ENCODE measurements at places on chromosomes 2 and 18.

DNA sequence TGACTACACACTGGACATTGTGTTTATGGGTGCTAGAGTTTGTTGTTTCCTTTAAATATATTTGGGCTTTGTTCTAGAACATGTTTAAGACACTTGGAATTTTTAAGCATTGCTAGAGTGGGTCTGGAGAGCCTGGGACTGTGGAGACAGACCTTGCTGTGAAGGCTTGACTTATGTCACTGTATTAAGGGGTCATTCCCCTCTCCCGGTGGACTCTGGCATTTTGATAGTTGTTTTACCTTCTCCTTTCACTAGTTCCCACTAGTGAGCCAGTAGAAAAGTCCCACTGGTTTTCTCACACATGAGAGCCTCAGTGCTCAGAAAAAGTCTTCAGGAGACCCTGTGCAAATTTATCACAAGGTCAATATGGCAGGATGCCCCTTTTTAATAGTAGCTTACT lies 18.6 kb downstream of the ADNP2 start:
- DNase-seq = no peak

DNA sequence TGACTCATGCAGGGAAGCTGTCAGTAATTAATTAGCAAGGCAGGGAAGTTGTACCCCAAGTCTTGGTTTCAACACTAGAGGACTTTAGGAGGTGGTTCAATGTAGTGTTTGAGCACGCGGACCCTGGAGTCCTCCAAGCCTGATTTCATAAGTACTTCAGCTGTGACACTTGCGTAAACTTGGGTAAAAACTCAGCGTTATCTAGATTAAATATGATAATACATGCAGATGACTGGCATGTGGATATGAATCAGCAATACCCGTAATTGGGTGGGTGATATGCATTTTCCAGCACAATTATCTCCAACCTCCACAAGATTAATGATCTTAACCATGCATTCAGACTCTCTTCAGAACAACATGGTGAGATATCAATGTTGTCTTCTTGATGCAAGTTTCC lies 5.2 kb downstream of the UGT1A7 start:
- DNase-seq = no peak

GRCh38 chr18:72456802-72457201 lies 87.3 kb downstream of the CBLN2 start:
- DNase-seq = no peak

DNA sequence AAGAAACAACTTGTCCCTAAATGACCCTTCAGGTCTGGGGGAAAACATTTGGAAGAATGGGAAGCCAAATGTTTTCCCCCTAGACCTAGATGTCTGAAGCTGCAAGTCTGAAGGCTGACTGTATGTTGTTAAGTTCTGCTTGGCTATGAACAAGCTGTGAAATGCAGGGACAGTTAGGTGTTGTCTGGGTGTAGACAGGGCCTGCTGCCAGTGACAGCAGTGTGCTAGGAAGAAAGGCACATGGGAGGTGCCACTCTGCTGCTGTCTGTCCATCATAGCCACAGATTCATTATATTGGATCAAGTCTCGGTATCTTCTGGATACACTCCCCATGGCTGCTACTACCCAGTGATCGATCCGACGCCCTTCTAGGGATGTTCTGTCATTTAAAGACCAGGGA lies 265.9 kb upstream of the PXDN start:
- peak; percentile 60 for DNase-seq

- DNase-seq = no peak
These were observed 638.0 kb upstream of the ZEB2 start for GRCh38 chr2:145157741-145158591.

- DNase-seq = no peak
These were observed 181.6 kb downstream of the CELF4 start for GRCh38 chr18:37383846-37384595.

DNA sequence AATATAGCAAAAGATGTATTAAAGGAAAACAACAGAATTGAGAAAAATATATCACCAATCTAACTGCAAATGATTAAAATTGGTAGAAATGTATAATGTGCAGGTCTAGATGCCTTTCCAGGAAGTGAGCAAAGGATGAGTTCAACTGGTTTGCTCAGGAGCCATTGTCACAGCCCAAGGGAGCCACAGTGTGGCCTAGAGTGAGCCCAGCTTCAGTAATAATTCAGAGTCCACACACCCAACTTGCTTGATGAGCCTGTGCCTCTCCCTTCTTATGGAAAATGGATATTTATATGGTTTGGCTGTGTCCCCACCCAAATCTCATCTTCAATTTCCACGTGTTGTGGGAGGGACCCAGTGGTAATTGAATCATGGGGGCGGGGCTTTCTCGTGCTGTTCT lies 92.2 kb upstream of the ASAP2 start:
- DNase-seq = no peak

Measured in NCI-H1694 treated with DMSO at 0.1 percent for 48 hours (cell line).